Posterior vena cava (tissue), 2 donors: ENCODE measurements at places on chromosomes 6 and 20. TPM values are rescaled to one million over a fixed set of nuclear protein-coding genes. Genes with fewer than 3 reads are reported as not detected.

- DNase-seq, result no peak
These were observed 73.3 kb downstream of the SLC22A23 start for GRCh38 chr6:3383525-3383924.

DNA sequence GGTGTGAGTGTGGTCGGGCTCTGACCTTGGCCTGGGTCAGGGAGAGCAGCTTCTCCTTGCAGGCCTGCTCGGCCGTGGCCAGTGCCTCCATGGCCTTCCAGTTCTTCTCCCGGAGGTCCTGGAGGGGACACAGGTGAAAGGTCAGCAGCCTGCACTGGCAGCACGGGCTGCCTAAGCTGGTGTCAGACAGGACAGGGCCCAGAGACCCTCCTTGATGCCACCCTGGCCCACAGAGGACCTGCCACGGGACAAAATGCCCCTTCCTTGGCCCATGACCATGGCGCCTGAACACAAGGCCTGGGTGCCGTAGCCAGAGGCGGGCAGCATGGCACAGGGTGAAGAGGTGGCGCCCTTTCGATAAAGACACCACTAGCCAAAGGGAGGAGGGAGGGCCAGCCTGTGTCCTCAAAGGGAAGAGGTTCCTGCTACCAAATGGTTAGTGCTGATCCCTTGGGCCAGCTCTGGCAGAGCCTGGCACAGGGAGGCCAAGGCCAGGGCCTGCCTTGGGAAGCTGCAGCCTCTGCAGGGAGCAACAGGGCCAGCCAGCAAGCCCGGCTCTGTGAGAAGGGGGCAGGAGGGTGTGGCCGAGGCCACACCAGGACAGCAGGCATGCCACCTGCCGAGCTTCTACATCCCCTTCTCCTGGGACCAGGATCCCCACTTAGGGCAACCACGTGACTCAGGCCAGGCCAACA is 54.8 kb downstream of the DSTN start:
- peak; percentile 64 for DNase-seq

ZNF335 gene
- total RNA-seq, result 13.7 TPM

DNA sequence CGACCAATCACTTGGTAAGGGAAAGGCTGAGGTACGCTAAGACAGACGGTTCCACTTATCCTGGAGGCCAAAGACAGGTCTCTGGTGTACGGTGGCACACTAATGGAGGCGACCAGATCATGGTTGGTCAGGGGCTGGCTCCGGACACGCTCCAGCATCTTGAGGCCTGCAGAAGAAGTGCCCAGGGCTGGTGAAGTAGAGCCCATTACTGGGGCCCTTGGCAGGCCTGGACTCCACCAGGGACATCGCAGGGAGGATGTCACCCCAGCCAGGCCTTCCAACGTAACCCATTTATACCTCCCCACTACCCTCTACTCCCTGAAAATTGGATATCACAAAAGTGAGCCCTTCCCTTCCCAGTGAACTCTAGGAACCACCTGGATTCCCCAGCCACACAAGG is 16.2 kb downstream of the KHDC1L start:
- peak; percentile 53 for DNase-seq

DNA sequence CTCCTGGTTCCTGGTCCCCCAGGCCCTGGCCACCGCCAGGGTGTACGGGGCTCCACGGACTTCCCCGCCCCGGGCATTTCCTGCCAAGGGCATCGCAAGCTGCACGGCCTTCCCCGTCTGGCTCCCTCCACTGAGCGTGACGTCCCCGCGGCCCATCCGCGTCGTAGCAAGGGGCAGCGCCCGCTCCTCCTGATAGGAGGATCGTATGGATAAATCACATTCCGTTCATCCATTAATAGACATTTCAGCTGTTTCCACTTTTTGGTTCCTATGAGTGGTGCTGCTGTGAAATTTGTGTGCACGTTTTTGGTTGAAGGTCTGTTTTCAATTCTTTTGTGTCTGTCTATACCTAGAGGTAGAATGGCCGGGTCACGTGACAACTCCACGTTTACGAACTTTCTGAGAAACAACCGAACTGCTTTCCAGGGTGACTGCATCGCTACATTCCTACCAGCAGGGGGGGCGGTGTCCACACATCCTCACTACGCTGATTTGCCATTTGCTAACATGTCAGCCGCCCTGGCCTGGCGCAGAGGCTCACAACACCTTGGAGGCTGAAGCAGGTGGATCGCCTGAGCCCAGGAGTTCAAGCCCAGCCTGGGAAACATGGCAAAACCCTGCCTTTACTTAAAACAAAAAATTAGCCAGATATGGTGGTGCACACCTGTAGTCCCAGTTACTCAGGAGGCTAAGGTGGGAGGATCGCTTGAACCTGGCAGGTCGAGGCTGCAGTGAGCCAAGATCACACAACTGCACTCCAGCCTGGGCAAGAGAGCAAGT is 37.7 kb downstream of the KCNQ2 start:
- no peak for DNase-seq

TRIM15 gene
- total RNA-seq, result not detected

INSM1 gene
- total RNA-seq, result not detected

- no peak for DNase-seq
These were observed 311.5 kb downstream of the LAMA2 start for GRCh38 chr6:129194306-129194941.

SPEF1 gene
- total RNA-seq, result not detected

- DNase-seq, result no peak
These were observed 87.4 kb upstream of the RALGAPA2 start for GRCh38 chr20:20799716-20800312.

DNA sequence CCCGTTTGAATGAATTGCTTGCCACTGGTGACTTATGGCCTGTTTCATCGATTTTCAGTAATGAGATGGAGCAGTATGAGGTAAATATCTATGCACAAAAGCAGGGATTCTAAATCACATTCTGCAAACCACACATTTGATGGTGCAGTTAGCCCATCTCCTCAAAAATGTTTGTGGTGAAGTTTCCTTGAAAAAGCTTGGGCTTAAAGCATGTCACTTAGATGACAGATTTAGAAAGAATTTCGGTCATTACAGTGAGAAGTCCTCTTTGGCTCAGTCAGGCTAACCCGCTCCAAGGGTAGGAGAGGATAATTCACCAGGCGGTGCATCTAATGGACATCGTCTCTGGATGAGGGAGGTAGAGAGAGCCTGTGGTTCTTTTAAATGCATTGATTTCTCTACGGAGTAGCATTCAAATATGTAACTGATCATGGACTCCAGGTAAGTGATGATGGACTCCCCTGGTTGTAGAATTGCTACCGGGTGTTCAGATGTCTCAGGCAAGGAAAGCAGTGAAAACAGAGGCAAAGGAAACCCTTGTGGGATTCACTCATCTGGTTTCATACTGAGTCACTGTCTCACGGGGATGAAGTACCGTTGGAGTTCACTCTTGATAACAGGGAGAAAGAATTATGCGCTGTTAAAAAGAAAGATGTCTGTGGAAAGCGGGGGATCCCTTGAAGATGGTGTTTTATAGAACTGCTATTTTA is 65.3 kb downstream of the AIG1 start:
- no peak for DNase-seq

DNA sequence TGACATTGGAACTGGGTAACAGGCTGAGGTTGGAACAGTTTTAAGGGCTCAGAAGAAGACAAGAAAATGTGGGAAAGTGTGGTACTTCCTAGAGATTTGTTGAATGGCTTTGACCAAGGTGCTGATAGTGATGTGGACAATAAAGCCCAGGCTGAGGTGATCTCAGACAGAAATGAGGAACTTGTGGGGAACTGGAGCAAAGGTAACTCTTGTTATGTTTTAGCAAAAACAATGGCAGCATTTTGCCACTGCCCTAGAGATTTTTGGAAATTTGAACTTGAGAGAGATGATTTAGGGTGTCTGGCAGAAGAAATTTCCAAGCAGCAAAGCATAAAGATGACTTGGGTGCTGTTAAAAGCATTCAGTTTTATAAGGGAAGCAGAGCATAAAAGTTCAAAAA is 474.7 kb upstream of the ADGRB3 start:
- DNase-seq, result no peak

CLVS2 gene
- total RNA-seq, result not detected

DNA sequence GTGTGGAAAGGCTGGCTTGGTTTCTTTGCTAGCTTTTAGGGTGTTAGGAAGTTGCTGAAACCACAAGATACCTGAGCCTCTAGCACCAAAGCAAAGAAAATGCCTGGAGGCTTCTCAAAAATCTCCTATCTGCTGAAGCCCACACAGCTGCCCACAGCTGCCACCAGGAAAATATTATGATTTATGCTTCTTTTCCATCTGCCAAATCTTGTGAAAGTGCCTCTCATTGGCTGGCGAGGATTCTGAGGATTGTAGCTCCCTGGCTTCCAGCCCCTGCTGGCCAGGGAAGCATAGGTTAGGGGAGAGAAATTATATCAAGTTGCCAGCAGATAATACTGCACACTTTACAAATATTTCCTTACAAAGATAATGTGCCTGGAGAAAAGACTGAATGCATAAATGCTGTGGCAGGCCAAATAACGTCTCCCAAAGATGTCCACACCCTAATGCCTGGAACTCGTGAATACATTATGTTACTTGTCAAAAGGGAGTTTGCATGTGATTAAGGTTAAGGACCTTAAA is 98.4 kb downstream of the MRPL14 start:
- DNase-seq, result no peak

- DNase-seq, result no peak
These were observed 12.8 kb upstream of the NUP153 start for GRCh38 chr6:17719323-17720041.

- no peak for DNase-seq
These were observed 943 bp downstream of the ZUP1 start for GRCh38 chr6:116667623-116668022.

CST4 gene
- total RNA-seq, result not detected

GRCh38 chr6:137121401-137121997 is 51.9 kb downstream of the IL22RA2 start:
- no peak for DNase-seq

DNA sequence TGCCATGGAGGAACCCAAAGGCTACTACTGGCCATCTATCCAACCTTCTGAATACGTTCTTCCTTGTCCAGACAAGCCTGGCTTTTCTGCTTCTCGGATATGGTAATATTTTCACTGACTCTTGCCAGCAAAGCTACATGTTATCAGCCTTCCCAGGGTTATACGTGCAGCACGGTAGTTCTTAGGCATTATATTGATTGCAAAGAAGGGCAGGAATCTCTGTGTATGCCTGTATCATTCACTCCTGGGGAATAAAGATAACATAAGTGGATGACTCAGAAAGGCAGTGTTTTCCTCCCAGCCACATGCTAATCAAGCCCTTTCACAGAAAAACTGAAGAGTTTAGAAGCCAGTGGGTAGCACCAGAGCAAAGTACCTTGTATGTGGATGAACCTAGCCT is 98.7 kb downstream of the ADGRG6 start:
- DNase-seq, result no peak

GRCh38 chr6:157861814-157862213 is 38.8 kb downstream of the SNX9 start:
- DNase-seq, result no peak

DNA sequence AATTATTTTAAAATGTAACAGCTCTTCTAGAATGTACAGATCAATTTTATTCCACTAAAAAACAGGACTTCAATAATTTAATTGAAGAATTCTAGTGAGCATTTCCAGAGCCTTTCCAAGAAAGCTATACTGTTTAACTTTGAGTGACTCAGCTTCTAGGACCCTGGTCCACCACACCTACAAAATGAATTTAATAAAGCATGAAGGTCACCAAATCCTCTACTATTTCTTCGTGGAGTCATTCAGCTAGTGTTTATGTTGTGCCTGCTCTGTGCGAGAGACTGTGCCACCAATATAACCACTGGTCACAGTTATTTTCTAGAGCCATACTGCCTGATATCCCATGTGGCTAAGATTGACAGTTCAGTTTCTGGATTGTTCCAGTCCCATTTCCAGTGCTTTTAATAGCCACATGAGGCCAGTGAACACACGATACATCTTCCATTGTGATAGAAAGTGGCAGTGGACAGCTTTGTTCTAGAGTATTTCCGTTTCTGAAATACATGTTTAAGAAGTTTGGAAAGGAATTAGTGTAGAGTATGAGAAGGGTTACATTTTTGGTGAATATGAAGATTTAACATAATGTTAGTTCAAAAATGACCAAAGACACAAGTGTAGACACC is 160.7 kb downstream of the MTHFD1L start:
- no peak for DNase-seq

LMBRD1 gene
- total RNA-seq, result 42.9 TPM

GRCh38 chr6:169975286-169975685 is 223.9 kb downstream of the ERMARD start:
- DNase-seq, result peak; percentile 67

- peak; percentile 87 for DNase-seq
These were observed 89.1 kb upstream of the PHACTR3 start for GRCh38 chr20:59515013-59515905.

GRCh38 chr6:137313928-137314855 is 95.0 kb upstream of the IFNGR1 start:
- peak; percentile 89 for DNase-seq

DNA sequence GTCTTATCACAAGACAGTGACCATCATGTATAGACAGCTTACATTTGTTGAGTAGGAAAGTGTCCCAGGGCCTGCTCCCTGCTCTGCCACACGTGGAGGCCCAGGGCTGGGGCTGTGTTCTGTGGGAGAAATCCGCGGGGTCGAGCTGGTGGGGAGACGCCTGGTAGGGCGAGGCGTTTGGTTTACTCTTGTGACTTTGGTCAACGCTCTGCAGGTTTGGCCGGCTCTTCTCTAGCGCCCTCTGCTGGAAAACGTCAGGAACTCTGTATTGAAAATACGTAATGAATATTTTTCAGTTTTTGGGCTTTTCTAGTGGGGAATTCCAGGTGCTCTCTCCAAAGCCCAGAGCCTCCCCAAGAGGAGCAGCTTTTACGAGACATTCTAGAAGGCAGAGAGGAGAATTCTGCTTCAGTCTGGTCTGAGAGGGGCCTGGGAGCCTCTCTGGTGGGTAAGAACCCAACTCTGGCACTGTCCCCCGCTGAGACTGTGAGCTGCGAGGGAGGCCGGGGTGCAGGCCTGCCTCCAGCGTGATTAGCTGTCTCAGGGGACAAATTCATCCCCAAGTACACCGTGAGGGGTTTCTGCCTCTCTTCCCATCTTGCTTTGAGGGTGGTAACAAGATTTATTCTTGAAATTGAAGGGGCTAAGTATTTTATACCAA is 112.6 kb upstream of the RALGAPA2 start:
- DNase-seq, result peak; percentile 84

PPIL6 gene
- total RNA-seq, result 1.2 TPM

DNA sequence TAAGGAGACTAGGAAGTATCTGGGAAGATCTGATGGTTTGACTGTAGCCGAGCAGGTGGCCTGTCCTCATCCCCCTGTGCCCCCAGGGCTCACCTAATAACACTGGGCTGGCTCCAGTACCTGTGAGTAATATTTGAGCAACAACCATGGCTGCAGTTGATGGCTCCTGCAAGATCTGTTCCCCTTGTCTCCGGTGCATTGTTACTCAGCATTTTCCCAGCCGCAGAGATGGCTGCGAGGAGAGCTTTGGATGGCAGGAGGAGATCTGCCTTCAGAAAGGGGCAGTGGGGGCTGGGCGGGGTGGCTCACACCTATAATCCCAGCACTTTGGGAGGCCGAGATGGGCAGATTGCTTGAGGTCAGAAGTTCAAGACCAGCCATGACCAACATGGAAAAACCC is 39.3 kb downstream of the PTK7 start:
- peak; percentile 49 for DNase-seq
